ENCODE measurements at places on chromosomes 2 and 18. TPM values are rescaled to one million over a fixed set of nuclear protein-coding genes. Genes with fewer than 3 reads are reported as not detected.

CPO gene
- 0.33 TPM for total RNA-seq

ANKRD30B gene
- total RNA-seq, result not detected

IL36B gene
- not detected for total RNA-seq

GAREM2 gene
- 3.3 TPM for total RNA-seq

ADCYAP1 gene
- 4.0 TPM for total RNA-seq

CNDP1 gene
- not detected for total RNA-seq

CFAP221 gene
- 0.42 TPM for total RNA-seq

UGT1A4 gene
- not detected for total RNA-seq

DNA sequence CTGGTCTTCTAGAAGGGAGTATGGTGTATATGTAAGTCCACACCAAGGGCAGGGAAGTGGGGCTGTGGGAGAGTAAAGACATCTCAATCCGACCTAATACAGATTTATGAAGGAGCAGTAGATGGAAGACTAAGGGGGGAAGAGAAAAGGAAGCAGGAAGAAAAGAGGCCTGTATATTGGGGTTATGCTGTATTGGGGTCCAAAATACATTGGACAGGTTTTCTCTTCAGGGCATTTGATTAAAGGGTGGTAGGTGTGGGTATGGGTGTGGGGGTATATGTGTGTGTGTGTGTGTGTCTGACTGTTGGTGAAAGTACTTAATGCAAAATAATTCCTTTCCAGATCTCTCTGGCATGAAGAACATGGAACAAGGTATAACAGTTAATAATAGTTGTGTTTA lies 33.6 kb upstream of the SCYGR2 start:
- DNase-seq, result no peak
- H3K4me3 ChIP-seq, result no peak overlapping the region
- H3K27ac ChIP-seq, result no peak overlapping the region
- H3K27me3 ChIP-seq, result no peaks in the 10 kb centered on the region
- no peaks in the 10 kb centered on the region for H3K4me1 ChIP-seq
- peaks cover 3% of the 10 kb centered on the region for H3K36me3 ChIP-seq

DNA sequence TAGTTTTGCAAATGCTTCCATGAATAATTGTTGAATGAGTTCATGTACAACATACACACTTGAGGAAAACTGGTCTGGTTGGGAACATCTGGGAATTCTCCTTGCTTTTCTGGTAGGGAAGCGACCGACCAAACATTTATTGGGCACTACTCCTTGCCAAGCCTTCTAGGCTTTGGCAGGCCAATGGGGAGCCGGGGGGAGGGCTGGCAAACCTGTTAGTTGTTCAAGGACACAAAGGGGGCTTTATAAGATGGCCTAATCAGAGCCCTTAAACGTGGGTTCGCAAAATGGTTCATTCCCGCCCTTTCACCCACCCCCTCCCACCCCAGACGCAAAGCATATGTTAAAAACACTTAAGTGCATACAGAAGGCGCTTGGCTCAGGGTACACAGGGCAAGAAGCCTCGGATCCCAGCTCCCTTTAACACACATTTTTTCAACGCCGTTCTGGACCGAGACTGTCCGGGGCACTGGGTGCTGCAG lies 844 bp upstream of the VSNL1 start:
- H3K27me3 ChIP-seq, result peaks cover 3% of the 10 kb centered on the region
- no peaks in the 10 kb centered on the region for H3K36me3 ChIP-seq
- peak overlapping the region; percentile 60 for H3K4me3 ChIP-seq
- peak overlapping the region; percentile 72 for H3K27ac ChIP-seq
- peaks cover 37% of the 10 kb centered on the region for H3K4me1 ChIP-seq

GRCh38 chr18:44156126-44156525 lies 524.6 kb upstream of the SETBP1 start:
- H3K36me3 ChIP-seq, result no peaks in the 10 kb centered on the region
- no peaks in the 10 kb centered on the region for H3K4me1 ChIP-seq
- no peaks in the 10 kb centered on the region for H3K27me3 ChIP-seq
- H3K27ac ChIP-seq, result no peak overlapping the region

DNA sequence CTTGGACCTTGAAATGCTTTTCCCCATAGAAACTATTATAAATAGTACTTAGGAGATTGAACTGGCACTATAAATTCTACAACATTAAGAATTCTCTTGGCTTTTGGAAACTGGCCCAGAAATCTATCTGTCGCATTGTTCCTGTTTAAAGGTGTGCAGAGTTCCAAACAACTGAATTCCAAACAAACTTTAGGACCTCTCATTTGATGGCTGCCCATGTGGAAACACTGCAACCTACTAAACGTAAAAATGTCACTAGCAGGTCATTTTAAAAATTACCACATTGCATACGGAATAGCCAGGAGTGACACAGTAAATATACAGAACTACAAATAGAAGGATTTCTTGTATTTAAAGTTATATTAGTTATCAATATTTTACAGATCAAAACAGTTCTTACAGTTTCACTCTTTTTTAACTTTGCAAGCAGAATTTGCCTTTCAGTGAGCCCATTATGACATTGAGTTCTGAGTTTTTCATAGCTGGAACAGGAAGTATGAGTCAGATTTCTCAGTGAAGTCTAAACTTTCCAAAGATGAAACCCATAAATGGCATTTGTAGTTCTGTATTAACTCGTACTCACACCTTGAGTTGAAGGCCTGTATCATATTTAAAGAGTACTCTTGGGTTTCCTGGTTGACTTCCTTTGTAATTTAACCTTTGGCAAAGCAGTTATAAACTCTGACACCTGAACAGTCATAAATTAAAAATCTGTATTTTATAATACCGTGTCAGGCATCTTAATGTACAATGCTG lies 142.3 kb upstream of the BOD1L2 start:
- H3K4me3 ChIP-seq, result no peak overlapping the region
- H3K4me1 ChIP-seq, result peaks cover 30% of the 10 kb centered on the region
- no peaks in the 10 kb centered on the region for H3K27me3 ChIP-seq
- no peaks in the 10 kb centered on the region for H3K36me3 ChIP-seq
- no peak for DNase-seq

DNA sequence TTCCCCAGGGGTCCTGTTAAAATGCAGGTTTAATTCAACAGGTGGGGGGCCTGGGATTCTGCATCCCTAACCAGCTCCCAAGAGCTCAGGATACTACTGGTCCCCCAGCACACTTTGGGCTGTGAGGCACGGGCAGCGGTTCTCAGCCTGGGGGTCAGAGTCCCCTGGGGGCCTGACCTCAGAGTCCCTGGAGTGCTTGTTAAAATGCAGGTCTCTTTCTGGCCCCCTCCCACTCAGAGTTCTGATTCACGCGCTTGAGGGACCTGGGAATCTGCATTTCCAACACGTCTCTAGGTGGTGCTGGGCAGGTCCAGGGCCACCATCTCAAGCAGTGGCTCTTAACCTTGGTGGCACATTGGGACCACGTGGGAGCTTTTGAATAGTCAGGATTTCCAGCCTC lies 2.8 kb upstream of the OTOS start:
- H3K27ac ChIP-seq, result no peak overlapping the region
- H3K27me3 ChIP-seq, result no peaks in the 10 kb centered on the region
- peaks cover 7% of the 10 kb centered on the region for H3K4me1 ChIP-seq
- no peak overlapping the region for H3K4me3 ChIP-seq

- no peak for DNase-seq
- no peak overlapping the region for H3K27ac ChIP-seq
- H3K4me1 ChIP-seq, result peaks cover 3% of the 10 kb centered on the region
- H3K27me3 ChIP-seq, result no peaks in the 10 kb centered on the region
Observed at GRCh38 chr2:231357048-231357447, 38.5 kb upstream of the B3GNT7 start.

GRCh38 chr2:147649286-147649685 lies 195.5 kb upstream of the ACVR2A start:
- peaks cover 14% of the 10 kb centered on the region for H3K4me1 ChIP-seq
- H3K36me3 ChIP-seq, result no peaks in the 10 kb centered on the region
- no peak overlapping the region for H3K27ac ChIP-seq

- H3K27ac ChIP-seq, result no peak overlapping the region
- no peaks in the 10 kb centered on the region for H3K4me1 ChIP-seq
Observed at GRCh38 chr2:7513834-7514233, 596.6 kb downstream of the RNF144A start.

GRCh38 chr18:32867936-32868335 lies 95.1 kb upstream of the KLHL14 start:
- H3K27ac ChIP-seq, result no peak overlapping the region
- no peak overlapping the region for H3K4me3 ChIP-seq
- no peaks in the 10 kb centered on the region for H3K4me1 ChIP-seq

GRCh38 chr2:45354776-45355175 lies 256.3 kb downstream of the SRBD1 start:
- H3K27me3 ChIP-seq, result no peaks in the 10 kb centered on the region
- H3K4me3 ChIP-seq, result no peak overlapping the region
- no peaks in the 10 kb centered on the region for H3K4me1 ChIP-seq
- DNase-seq, result no peak

DNA sequence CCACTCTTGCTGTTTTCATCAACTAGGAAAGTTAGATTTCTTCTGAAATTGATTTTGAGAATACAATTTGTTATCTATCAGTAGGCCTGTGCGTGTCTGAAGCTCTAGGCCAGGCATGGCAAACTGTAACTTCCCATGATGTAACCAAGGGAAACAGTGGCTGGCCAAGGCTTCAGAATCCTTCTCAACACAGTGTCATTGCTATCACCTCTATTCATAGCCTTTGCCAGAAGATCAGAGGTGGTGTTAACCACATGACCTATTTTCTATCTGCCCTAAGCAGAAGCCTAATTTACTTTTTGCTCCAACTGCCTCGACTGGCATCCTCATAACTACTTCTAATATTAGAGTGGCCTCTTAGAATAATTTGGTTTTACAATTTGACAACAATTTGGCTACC lies 2.5 kb downstream of the ITGB6 start:
- no peaks in the 10 kb centered on the region for H3K27me3 ChIP-seq
- no peaks in the 10 kb centered on the region for H3K36me3 ChIP-seq
- no peak overlapping the region for H3K4me3 ChIP-seq
- no peak for DNase-seq
- no peaks in the 10 kb centered on the region for H3K4me1 ChIP-seq

- DNase-seq, result no peak
- no peaks in the 10 kb centered on the region for H3K27me3 ChIP-seq
- H3K4me3 ChIP-seq, result no peak overlapping the region
- H3K27ac ChIP-seq, result no peak overlapping the region
- no peaks in the 10 kb centered on the region for H3K36me3 ChIP-seq
- no peaks in the 10 kb centered on the region for H3K4me1 ChIP-seq
Observed at GRCh38 chr2:183541766-183542165, 417.5 kb downstream of the NUP35 start.

DNA sequence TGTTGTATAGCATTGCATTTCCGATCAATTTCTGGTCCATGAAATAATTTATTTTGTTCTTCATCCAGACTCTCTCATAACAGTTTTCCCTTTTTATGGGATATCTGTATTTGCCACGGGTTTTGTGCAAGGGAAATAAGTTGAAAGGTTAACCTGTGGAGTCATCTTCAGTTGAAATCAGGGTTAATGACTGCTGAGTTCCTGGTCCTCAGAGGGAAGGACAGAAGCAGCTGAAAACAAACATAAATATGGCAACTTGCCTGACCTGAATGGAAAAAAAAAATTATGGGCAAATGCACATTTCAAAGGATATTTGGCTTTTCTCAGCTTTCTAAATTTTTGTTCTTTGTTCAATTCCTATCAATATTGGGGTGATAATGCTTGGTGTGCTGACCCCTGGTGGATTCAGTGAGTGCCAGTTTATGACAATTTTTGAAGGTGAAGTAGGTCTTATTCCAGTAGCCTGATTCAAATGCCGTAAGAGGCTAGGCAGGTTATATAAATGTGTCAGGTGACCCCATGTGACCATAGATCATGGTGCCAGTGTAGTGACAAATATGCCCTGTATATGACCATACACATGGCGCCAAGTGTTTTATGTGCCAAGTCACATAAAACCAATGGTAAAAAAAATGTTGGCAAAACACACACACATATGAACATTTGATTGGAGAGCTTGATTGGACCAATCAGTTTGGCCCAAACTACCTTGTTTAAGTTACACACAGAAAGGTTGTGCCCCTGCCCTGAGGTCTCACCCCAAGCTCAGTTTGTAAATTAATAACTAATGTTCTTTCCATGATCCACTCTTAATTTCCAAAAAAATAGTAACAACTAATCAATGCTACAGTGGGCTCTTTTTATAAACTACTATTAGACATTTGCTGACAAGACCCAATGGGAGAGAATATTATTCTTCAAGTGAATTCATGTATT lies 47.6 kb upstream of the FAM124B start:
- no peaks in the 10 kb centered on the region for H3K36me3 ChIP-seq
- H3K4me1 ChIP-seq, result no peaks in the 10 kb centered on the region
- no peak for DNase-seq
- H3K27me3 ChIP-seq, result no peaks in the 10 kb centered on the region
- H3K27ac ChIP-seq, result no peak overlapping the region
- no peak overlapping the region for H3K4me3 ChIP-seq

GRCh38 chr18:54607213-54608027 lies 16.4 kb downstream of the DYNAP start:
- DNase-seq, result no peak
- no peak overlapping the region for H3K4me3 ChIP-seq
- H3K27ac ChIP-seq, result no peak overlapping the region
- no peaks in the 10 kb centered on the region for H3K36me3 ChIP-seq

- H3K4me1 ChIP-seq, result no peaks in the 10 kb centered on the region
- no peak for DNase-seq
- H3K36me3 ChIP-seq, result peaks cover 6% of the 10 kb centered on the region
- no peak overlapping the region for H3K4me3 ChIP-seq
Observed at GRCh38 chr2:178512484-178512883, 32.2 kb downstream of the PLEKHA3 start.

GRCh38 chr2:109222825-109223471 lies 93.9 kb downstream of the SH3RF3 start:
- H3K36me3 ChIP-seq, result no peaks in the 10 kb centered on the region
- H3K27ac ChIP-seq, result no peak overlapping the region
- no peak overlapping the region for H3K4me3 ChIP-seq
- H3K27me3 ChIP-seq, result no peaks in the 10 kb centered on the region
- no peak for DNase-seq

GRCh38 chr2:106232638-106233349 lies 38.7 kb upstream of the UXS1 start:
- no peaks in the 10 kb centered on the region for H3K36me3 ChIP-seq
- no peak overlapping the region for H3K27ac ChIP-seq

DNA sequence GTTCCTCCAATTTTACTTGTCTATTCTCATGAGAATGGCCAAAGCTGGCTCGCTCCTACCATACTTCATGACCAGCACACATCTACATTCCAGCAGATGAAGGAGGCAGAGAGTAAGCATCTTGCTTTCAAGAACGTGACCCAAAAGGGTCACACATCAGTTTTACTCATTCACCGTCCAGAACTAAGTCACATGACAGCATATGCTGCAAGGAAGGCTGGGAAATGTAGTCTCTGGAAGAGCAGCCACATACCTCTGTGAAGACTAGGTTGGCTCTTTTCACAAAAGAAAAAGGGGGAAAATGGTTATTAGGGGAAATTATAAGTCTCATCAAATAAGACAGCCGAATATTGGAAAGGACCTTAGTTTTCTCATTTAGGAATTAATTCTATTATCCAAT lies 835.3 kb downstream of the EPHA4 start:
- no peaks in the 10 kb centered on the region for H3K27me3 ChIP-seq
- no peak overlapping the region for H3K27ac ChIP-seq
- H3K36me3 ChIP-seq, result no peaks in the 10 kb centered on the region
- no peak overlapping the region for H3K4me3 ChIP-seq
- DNase-seq, result no peak

- DNase-seq, result no peak
- H3K4me1 ChIP-seq, result no peaks in the 10 kb centered on the region
- H3K27me3 ChIP-seq, result no peaks in the 10 kb centered on the region
- H3K36me3 ChIP-seq, result no peaks in the 10 kb centered on the region
Observed at GRCh38 chr18:53191634-53192033, 851.6 kb downstream of the DCC start.

GRCh38 chr2:112604952-112605351 lies 20.5 kb downstream of the CHCHD5 start:
- no peak overlapping the region for H3K27ac ChIP-seq
- no peaks in the 10 kb centered on the region for H3K36me3 ChIP-seq
- DNase-seq, result no peak
- H3K4me3 ChIP-seq, result no peak overlapping the region
- peaks cover 3% of the 10 kb centered on the region for H3K4me1 ChIP-seq
- no peaks in the 10 kb centered on the region for H3K27me3 ChIP-seq
